Cortex of kidney (tissue), 1 donor: ENCODE measurements at places on chromosomes 2 and 18.

GRCh38 chr2:113069676-113070605 is 2.2 kb downstream of the IL1F10 start:
- DNase-seq = no peak

DNA sequence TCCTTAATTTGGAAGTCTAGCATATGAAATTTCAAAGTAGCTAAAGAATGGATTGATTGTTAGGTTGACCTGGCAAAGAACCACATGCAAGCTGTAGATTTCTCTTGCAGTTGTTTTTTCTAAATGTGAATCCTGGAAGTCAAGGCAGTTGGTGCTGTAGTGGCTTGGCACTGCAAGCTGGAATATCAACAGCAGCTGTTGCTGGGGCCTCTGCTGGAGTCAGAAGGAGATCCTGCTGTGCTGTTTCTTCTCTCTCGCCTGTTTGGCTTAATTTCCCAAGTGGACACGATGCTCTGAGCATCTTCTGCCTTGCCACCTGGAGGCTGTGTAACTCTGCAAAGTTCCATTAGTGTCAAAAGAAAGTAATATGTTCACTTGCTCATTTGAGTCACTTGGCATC is 12.6 kb downstream of the PIK3C3 start:
- no peak for DNase-seq

- DNase-seq = no peak
Measured at GRCh38 chr18:35326695-35327387, 17.4 kb downstream of the ZNF24 start.

DNA sequence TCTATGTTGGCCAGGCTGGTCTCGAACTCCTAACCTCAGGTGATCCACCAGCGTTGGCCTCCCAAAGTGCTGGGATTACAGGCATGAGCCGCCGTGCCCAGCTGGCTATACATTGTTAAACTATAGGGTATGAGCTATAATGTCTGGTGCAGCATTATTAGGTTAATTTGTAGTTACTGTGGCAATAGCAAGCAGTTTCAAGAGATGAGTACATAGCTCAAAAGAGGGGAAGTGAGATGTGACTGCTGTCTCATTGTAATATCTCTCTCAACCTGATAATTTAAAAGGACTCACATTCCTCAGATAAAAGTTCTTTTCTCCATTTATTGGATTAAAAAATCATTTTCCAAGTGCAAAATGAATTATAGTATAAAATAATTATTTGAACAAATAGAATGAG is 116.4 kb downstream of the INO80D start:
- DNase-seq = no peak

DNA sequence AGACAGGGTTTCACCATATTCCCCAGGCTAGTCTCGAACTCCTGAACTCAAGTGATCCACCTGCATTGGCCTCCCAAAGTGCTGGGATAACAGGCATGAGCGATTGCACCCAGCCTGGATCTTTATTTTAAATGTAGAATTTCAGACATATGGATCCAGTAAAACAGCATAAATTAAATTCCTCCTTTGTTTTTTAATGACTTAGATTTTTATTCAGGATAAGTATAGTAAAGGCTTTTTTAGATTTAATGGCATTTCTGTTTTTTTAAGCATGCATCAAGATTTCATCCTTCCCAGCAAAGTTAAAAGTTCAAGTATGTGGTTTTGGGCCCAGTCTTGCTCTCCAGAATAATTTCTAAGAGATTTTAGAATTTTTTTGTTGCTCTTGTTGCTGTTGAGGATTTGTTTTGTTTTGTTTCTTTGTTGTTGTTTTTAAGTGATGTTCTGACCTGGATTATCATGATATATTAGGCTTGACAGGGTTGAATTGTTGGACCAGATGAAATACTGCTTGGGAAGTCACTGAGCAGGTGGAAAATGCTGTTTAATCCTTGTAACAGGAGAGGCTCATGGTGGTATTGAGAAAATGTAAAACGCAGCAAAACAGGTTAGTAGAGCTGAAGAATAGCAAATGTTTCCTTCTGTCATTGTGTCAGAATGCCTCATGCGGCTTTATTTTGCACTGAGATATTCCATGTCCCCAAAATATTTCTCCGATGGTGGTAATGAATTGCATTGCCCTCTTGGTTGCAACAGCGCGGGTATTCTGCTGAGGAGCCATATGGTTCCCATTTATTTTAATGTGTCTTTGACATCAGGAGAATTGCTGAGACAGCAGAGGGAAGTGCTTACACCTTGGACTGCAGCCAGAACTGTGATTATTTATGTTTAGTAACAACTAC is 147.9 kb downstream of the GALNT3 start:
- no peak for DNase-seq

GRCh38 chr2:117885308-117885707 is 70.8 kb downstream of the DDX18 start:
- no peak for DNase-seq

DNA sequence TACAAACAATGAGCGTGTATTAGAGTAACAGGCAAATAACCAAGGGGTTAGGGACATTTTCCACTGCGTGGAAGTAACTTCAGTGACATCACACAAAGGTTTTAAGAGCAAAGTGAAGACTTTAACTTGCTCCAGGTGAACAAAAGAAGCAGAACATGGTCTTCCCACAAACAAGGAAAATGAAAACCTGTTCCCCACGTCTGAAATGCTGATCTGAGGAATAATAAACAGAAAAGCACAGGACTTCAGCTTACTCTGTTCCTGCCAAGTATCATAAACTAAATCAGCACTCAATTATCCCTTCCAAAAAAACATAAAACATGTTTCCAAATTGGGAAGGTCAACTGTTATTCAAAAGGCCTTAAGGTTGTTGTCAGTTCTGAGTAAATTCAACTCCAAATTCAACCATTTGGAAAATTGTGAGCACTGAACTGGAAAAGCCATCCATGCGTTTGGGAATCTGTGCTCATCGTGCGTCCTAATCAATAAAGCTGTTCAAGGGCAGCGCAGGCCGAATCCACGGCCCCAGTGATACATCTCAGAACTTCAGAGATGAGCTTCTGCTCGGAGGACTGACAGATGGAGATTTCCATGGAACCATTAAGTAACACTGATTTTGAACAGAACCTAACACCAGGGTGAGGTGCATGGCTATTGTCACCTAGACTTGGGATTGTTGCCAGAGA is 7.7 kb upstream of the SNTG2 start:
- no peak for DNase-seq

DNA sequence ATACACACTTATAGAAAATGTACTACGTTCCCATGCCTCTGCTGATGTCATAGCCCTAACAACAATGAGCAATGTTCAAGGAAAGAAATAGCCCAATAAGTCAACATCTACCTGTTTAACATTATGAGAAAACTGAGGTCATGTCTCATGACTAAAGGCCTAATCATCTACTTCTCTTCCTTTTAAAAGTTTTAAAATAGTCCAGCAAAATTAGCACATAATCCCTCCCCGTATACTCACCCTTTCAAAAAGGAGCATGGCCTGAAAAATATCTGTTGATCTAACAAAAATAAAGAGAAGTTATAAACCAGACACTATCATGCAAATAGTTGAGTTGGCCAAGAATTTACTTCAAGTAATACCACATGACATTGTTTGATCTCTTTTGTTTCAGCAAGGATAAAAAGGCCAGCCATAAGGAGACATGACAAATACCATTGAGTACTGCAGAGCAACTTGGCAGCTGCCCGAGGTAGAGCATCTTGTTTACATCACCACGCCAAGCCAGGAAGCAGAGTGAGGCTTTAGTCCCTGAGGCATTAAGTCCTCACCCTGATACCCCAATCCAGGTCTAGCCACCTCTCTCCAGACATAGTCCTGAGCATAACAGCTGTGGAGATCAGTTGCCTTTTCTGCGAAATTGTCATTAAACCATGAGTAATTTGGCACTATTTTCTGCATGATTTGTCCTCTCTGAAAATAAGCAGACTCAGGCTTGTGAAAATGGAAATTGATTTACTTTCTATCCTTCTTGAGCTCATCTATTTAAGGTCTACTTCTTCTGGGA is 137.4 kb upstream of the ETAA1 start:
- no peak for DNase-seq

- DNase-seq = no peak
Measured at GRCh38 chr2:232981356-232981755, 31.7 kb downstream of the NGEF start.

DNA sequence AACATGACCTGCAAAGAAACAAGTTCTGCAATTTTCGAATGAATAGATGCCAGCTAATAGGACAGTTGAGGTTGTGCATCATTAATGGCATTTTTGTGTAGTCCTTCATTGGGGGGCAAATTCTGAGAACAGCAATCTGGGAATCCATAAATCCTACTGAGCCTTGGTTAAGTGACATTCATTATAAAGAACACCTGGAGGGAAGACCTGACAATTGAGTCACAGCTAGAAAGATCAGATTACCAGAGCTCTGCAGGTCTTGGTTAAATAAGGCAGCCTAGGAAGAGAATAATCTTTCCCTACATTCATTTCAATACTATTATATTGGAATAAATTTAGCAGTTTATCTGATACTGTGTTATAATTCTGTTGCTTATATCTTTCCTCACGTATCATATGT is 14.3 kb downstream of the KCNH7 start:
- no peak for DNase-seq

- DNase-seq = no peak
Measured at GRCh38 chr2:207482630-207483029, 47.1 kb upstream of the CREB1 start.

DNA sequence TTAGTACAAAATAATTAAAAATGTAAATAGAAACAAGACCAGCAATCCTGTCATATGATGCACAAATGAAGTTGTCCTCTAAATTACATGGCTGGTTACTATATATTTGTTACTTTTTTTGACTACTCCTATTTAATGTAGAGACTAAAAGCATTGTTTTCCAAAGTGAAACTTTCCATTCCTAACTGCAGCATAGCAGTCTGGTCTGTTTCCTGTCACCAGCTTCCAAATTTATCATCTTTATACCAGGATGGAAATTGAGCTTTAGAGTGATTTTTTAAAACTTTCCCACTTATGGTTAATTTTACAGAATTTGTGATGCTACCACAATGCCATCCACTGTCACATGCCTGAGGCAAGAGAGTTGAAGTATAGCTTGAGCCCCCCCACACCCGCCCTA is 33.5 kb upstream of the RAB27B start:
- DNase-seq = no peak

DNA sequence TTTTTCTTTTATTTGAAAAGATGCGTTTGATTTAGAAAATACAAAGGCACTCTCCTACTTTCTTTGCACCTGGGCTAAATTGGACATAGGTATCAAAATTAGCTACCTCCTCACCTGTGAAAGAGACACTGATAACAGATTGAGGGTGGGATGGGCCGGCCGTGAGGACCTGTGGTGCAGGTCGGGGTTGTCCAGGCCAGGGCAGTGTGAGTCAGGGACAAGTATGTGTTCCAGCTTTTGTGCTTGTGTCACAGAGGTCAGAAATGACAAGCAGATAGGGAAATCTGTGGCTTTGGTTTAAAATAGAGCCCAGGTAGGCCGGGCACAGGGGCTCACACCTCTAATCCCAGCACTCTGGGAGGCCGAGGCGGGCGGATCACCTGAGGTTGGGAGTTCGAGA is 22.6 kb downstream of the MYL12B start:
- no peak for DNase-seq

DNA sequence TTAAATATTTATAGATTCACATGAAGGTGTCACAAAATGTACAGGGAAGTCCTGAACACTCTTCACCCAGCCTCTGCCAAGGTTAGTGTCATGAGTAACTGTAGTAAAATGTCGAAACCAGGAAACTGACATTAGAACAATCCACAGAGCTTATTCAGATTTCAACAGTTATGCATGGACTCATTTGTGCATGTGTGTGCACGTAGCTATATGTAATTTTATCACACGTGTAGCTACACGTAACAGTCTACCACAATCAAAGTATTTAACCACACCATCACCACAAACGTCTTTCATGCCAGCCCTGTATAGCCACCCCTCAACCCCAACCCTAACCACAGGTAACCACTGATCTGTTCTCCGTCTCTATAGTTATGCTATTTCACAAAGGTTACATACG is 211.7 kb upstream of the REV1 start:
- DNase-seq = no peak

DNA sequence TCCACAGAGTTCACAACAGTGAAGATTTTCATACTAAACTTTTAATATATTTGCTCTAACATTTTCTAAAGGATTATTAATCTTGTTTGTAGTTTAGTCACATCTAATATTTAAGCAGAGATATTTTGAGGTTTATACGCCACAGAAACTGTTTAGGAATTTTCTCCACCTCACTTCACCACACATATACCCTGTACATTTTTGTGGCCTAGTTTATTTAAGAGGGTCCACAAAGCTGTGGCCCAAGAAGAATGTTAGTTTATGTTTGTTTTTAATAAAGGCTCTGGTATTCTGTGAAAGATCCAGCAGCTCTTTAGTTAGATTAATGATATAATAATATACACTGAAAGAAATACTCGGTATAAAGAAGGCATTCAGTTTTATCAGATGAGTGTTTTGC is 132.7 kb upstream of the TTC27 start:
- DNase-seq = no peak

DNA sequence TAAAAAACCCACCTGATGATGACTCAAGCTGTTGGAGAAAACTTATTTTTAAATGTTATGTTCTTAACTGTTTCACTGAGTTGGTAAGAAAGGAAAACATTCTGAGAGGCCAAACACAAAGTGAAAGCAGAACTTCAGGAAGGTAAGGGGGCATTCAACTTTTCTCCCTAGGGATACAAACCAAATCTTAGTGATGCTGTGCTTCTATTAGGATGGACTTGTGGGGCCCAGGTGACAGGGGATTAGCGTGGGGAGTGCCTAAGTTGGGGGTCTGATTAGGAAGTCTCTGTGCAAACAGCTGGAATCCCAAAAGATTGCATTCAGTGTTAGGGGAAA is 18.5 kb downstream of the PDCL3 start:
- DNase-seq = no peak

GRCh38 chr2:187586011-187586641 is 31.9 kb upstream of the TFPI start:
- no peak for DNase-seq

DNA sequence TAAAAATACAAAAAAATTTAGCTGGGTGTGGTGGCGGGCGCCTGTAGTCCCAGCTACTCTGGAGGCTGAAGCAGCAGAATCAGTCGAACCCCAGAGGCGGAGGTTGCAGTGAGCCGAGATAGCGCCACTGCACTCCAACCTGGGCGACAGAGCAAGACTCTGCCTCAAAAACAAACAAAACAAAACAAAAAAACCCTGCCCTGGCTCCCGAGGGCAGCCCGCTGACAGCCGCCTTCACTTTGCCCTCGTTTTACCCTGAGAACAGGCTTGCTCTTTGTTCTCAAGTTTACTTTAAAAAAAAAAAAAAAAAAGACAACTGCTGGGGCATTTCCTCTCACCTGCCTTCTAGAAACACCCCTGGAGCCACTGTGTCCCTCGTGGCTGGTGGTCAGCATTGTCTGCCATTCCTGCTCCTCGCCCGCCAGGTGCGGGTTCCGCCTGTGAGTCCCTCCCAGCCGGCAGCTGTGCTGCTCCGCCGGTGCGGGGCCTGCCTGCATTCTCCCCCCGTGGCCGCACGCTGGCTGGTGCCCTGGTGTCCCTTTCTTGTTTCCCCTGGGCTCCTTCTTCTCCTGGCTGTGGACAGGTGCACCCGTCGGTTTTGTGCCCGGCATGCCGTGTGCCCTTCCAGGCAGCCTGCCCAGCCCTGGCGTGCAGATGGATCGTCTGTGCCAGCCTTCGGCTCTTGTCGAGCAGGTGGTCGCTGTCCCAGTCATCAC is 105.7 kb downstream of the USP40 start:
- no peak for DNase-seq

- no peak for DNase-seq
Measured at GRCh38 chr18:10511236-10511635, 14.6 kb upstream of the NAPG start.

- no peak for DNase-seq
Measured at GRCh38 chr2:241031436-241032165, 33.2 kb downstream of the SNED1 start.

- DNase-seq = no peak
Measured at GRCh38 chr18:621291-622043, 24.7 kb downstream of the CLUL1 start.
